ENCODE measurements at places on chromosomes 6 and 20.

DNA sequence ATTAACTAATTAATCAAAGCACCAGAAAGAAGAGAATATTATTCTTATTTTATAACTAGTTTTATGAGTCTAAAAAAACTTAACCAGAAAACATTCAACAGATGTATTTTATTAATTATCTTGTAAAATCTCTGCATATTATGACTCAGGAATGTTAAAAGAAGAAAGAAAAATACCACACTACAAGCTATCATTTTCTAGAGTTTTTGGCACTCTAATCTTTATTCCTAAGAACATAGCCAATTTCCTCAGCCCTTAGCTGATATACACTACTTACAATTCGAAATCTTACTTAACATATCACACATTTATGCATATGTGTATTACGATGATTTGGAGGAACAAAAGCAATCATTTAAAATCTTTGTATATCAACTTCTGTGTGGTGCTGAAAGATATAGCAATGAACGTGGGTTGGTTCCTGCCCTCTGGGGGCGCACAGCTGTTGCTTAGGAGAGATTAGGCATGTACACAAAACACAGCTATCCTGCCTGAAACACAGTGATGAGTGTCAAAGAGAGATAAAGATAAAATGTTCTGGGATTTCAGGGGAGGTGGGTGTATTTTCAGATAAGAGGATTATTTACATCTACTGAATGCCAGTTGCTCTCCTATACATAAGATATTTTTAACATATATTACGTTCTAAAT, 404.5 kb downstream of the SYNE1 start:
- no peak for DNase-seq

DNA sequence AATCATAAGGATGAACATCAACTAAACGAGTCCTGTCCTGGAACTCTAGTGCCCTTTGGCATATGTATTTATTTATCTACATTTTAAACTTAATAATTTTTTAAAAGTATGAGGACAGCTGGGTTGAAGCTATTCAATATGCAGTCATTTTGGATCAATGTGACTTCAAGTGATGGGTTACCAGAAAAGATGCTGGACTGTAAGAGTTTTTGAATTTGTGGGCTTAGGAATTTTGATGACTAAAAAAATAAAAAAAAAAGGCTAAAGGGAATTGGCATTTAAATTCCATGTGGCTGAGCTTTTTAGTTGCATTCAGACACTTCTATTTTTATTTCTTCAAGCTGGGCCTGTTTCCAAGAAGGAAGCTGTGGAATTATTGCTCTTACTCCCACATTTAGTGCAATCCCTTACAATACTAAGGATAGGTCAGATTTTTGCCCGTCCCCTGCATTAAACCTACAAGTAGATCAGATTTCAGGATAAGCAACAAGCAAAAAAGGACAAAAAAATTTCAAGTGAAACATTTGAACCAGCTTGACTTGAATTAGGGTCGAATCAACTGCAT, 704.2 kb upstream of the CITED2 start:
- no peak for DNase-seq

- no peak for DNase-seq
Measured at GRCh38 chr6:154202958-154203357, 153.6 kb downstream of the IPCEF1 start.

DNA sequence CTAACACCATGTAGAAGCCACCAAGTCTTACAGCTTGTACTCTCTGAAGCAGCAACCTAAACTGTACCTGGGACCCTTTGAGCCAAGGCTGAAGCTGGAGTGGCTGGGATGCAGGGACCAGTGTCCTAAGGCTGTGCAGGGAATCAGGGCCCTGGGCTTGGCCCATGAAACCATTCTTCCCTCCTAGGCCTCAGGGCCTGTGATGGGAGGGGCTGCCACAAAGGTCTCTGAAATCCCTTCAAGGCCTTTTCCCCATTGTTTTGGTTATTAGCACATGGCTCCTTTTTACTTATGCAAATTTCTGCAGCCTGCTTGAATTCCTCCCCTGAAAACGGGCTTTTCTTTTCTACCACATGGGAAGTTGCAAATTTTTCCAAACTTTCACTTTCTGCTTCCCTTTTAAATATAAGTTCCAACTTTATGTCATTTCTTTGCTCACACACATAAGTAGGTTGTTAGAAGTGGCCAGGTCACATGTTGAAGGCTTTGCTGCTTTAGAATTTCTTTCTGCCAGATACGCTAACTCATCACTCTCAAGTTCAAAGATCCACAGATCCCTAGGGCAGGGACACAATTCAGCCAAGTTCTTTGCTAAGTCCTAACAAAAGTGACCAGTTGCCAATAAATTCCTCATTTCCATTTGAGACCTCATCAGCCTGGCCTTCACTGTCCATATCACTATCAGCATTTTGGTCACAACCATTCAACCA, 28.2 kb upstream of the ATXN1 start:
- no peak for DNase-seq

- no peak for DNase-seq
Measured at GRCh38 chr20:2125474-2126112, 24.0 kb downstream of the STK35 start.

GRCh38 chr20:44142413-44142812, 44.6 kb downstream of the JPH2 start:
- DNase-seq, result no peak

GRCh38 chr6:33547499-33547898, 32.6 kb downstream of the BAK1 start:
- no peak for DNase-seq

GRCh38 chr20:25088267-25088666, 6.3 kb upstream of the VSX1 start:
- no peak for DNase-seq

DNA sequence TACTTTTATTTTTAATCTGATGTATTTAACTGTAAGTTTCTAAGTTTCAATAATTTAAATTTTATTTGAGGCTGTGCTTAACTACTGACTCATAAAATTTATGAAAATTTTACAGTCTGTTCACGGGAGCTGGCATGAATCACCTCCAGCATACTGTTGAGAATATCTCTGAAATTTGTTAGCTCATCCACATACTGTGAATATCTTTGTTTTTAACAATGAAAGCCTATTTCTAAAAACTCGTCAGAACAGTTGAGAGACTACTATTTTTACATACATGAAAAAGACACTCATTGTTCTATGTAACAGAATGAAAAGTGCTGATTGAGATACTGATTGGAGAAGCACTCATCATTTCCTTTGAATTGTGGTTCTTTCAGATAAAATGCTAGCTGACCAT, 749.3 kb downstream of the TENT5A start:
- DNase-seq, result no peak

DNA sequence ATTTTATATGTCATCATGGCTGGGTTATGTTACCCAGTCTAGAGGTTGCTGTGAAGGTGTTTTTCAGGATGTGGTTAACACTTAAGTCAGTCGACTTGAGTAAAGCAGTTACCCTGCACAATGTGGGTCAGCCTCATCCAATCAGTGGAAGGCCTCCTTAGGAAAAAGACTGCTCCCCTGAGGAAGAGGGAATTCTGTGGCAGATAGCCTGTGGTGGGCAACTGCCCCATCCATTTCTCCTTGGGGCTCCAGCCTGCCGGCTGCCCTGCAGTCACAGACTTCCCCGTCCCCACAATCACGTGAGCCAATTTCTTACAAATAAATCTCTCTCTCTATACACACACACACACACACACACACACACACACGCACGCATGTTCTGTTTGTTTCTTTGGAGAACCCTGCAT, 34.5 kb upstream of the MPC1 start:
- peak; percentile 56 for DNase-seq

- no peak for DNase-seq
Measured at GRCh38 chr6:144951730-144952437, 666.7 kb downstream of the UTRN start.

DNA sequence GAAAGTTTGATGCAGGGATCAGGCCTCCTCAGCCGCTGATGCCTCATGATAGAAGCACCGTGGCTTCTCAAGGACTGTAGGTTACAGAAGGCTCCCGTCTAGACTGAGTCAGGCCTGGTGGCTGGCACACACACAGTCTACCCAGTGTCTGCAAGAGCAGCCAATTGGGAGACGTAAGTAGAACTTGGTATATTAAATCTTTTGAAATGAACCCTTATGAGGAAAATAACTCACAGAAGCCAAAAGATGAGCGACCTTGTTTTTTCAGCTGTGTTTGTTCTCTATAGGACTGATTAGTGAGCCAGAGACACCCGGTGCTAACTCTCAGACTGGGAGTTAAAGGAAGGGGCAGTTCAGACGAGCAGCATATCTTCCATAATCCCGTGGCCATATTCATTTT, 5.9 kb upstream of the PDE10A start:
- no peak for DNase-seq

DNA sequence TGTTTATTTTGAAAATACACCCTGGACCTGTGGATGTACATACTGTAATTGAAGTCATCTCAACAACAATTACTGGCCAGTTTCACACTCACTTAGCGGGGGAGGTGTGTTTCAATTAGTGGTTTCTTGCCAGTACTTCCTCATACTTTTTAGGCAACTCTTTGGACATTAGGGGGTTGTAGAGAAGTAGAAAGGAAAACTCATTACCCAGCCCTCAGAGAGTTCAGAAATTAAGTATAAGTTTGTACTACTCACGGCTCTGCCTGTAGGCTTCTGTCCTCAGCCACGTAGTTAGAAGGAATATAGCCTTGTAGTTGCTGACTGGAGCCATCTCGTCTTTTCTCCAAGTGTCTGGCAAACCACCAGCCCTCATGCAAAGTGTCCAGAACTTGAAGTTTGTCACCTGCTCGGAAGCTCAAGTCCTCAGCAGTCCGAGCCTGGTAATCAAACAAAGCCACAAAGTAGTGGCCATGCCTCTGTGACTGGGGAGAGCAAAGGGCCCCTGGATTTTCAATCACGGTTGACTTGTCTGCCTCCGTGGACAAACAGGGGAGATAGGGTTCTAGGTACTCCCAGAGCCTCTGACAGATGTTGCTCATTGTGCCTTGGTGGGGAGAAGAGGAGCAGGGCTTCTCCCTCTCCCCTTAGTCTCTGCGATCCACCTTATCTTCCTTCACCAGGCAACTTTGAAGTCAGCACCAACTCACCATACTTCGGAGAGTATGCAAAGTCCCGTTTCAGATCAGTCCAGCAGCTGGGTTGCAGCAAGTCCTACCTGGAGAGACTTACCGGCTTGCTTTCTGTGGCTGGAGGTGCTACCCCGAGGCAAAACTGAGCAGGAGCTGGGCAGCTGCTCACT, 749 bp downstream of the FRK start:
- DNase-seq, result no peak

DNA sequence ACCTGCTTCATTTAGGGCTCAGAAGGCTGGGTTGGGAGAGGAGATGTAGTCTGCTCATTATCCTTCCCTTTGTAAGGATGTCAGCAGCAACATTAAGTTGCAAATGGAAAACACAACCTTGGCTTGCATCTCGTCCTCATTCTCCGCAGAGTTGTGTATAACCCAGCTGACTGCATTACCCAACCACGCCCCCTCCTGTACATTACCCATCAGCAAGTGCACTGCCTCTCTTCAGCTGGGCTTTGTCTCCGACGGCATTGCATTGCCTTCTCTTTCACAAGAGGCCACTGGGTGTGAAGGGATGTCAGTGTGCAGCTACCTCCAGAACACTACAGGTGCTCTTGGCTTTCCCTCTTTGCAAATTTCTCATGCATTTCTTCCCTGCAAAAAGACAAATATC, 128.7 kb upstream of the TSHZ2 start:
- no peak for DNase-seq

DNA sequence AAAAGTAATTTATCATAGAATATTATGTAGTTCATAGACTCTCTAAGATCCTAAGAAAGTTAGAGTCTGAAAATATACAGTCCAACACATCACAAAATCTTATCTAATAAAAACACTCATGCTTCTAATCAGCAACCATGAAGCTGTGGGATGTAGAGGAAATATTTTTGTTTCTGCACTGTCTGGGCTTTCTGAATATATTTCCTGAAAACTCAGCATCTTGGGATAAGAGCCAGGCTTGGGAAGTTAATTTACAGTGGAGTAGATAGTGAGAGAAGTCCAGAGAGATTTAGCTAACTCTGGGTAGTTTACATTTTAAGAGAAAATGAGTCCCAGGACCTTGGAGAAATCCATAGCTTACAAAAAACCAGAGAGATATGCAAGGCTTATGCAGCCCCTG, 150.4 kb upstream of the BMP5 start:
- DNase-seq, result no peak

- no peak for DNase-seq
Measured at GRCh38 chr20:44765091-44765490, 19.4 kb downstream of the KCNK15 start.

DNA sequence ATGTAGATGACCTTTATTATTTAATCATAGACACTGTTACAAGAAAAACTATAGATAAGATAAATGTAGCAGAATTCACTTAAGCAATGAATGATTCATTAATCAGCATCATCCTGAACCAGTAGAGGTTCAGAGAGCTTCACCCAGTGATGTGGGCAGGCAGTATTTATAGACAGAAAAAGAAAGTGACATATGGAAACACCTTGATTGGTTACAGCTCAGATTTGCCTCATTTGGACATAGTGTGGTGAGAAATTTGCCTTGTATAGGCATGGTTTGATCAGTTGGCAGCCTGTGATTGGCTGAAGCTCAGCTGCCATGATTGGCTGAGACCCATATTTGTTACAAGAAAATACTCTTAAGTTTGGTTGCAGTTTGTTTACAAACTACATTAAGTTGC, 4.6 kb downstream of the C6orf58 start:
- no peak for DNase-seq

GRCh38 chr6:57068061-57068460, 21.6 kb downstream of the KIAA1586 start:
- DNase-seq, result no peak

- DNase-seq, result no peak
Measured at GRCh38 chr6:154457046-154457713, 53.3 kb downstream of the CNKSR3 start.

DNA sequence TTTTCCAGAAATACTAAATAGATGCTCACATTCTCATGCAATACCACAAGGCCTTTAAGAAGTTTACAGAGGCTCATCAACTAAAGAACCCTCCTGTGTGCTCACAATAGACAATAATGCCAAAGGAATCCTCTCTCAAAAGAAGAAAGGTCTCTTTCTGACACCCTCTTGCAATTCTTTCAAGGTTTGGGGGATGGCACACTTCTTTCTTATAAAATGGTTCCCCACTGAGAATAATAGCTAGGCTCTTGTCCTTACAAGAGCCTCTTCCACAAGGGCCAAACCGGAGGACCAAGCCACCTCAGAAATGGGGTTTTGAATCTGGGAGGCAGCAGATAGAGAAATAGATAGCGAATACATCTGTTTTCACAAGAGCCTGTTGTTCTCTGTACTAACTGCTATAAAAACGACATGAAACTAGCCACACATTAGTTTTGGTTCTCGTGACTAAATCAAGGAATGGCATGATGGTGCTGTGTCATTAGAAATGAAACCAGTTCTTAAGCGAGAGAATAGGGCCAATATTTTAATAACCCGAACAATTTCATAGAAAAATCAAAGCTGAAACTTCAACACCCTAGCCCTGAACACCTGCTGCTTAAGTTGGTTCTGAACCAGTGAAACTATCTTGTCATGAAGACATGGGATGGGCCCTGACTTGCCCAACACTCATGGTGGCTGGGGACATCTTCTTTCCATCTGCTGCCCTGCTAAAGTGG, 81.1 kb downstream of the PRDM1 start:
- no peak for DNase-seq

GRCh38 chr6:18102783-18103509, 19.5 kb downstream of the NHLRC1 start:
- DNase-seq, result no peak

GRCh38 chr6:31161216-31162126, 3.1 kb downstream of the TCF19 start:
- no peak for DNase-seq

GRCh38 chr6:82909551-82909950, 156.1 kb downstream of the UBE3D start:
- DNase-seq, result no peak

Measured in T follicular helper cell (primary cell).